Activated CD8-positive, alpha-beta memory T cell treated with anti-CD3 and anti-CD28 coated beads for 4 hours (primary cell): ENCODE measurements at places on chromosomes 13 and 19.

DNA sequence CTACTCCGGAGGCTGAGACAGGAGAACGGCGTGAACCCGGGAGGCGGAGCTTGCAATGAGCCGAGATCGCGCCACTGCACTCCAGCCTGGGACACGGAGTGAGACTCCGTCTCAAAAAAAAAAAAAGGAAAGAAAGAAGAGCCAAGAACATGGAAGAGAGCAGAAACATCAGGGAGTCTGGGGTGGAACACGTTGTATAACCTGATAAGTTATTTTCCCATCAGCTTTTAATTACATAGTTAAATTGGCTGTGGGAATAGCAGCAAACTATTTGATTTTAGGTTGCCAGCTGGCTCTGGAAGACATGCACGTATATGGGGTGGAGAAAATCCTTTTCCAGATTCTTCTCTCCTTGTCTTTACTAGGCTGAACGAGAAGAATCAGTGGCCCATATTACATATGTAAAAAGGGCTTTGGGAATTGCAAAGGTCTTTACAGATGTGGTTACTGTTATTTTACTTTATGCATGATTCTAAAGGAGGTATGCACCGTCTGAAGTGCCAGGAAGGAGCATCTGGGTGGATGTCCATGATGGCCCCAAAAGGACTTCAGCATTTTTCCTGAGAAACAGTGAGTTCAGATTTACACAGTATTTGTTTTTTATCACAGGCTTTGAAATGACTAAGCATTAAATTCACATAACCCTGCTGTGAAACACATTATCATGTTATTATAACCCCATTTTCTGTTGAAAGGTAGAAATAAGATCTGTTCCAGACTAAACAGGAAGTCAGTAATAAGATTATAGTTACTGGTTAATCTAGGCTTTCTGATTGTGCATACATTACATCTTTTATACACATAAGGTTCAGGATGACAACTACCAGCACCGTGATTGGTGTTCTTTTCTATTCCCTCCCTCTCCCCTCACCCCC lies 4.6 kb upstream of the NAA16 start:
- DNase-seq: no peak

DNA sequence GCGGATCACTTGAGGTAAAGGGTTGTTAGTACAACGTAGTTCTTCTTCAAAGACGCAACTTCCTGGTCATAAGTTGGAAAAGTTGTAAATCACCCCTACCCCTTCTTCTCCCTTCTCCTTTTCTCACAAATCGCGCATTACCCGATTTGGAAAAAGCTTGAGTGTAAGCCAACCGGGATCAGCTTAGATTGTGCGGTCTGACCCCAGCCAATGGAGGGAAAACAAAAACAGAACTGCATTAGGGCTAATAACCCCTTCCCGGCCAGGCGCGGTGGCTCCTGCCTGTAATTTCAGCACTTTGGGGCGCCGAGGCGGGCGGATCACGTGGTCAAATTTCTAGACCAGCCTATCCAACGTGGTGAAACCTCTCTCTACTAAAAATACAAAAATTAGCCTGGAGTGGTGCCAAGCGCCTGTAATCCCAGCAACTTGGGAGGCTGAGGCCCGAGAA lies 806 bp downstream of the ZNF90 start:
- DNase-seq: no peak

DNA sequence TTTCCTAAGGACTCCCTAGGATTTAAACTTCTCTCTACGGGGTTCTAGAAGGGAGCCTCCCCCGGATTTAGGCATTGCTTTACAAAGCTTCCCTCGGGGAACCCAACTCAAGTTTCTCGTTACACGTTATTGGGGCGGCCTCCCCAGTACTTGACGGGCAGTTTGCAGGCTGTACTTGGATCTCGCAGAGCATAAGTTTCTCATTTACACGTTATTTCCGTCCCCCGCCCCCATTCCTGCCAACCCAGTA lies 584 bp downstream of the SMG9 start:
- no peak for DNase-seq

DNA sequence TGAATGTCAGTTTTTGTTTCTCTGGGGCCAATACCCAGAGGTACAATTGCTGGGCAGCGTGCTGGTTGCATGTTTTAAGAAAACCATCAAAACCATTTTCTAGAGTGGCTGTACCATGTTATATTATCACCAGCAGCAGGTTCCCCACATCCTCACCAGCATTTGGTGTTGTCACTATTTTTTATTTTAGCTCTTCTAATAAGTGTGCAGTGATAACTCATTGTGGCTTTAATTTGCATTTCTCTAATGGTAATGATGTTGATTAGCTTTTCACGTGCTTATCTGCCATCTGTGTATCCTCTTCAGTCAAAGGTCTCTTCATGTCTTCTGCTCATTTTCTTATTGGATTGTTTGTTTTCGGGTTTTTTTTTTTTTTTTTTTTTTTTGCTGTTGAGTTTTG lies 21.9 kb downstream of the PAK4 start:
- DNase-seq: no peak

GRCh38 chr13:35086667-35087066 lies 144.6 kb downstream of the NBEA start:
- no peak for DNase-seq

- no peak for DNase-seq
Observed at GRCh38 chr19:8041531-8041931, 11.0 kb upstream of the CCL25 start.

DNA sequence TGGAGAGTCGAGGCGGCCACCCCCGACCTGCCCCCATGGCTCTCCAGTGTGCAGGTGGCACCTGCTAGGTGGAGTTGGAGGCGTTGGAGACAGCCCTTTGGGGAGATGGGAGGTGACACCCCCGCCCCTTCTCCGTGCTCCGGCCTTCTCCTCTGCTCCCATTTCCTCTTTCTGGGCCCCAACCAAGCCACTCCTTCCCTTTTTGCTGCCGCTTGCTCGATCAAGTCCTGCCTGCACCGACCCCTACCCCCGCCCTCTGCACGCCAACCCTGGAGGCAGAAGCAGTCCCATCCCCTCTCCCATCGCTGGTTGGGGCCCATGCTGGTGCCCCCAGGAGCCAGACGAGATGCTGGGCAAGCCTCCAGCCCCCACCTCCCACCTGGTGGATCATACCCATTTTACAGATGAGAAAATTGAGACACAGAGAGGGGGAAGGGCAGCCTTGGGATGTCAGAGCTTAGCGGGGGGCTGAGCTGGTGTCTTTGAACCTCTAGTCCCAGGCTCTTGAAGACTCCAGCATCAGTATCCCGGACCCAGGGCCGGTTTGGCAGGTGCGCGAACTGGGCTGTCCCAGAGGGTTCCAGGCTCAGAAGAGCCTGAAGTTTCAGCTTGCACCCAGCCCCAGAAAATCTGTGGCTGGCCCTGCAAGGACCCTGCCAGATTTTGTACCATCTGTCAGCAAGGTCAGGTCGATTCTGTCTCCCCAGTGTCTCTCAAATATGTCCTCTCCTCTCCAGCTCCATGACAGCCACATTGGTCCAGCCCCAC lies 10.3 kb downstream of the GNA15 start:
- DNase-seq: no peak

DNA sequence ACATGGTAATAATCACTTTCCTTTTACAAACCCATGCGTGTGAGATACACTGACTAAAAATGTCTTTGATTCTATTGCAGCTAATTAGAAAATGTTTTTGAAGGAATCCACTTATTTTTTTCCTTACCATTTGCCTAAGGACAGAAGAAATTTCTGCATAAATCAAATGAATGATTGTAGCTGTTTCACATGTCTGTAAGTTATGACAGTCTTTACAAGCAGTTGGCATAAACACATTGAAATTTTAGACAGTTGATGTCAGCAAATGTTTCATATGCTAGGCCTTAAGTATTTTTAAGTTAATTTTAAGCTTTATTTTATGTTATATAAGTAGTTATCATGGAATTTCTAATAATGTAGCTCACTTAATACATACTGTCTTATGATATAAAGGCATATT lies 598.4 kb upstream of the SLITRK6 start:
- DNase-seq: no peak

DNA sequence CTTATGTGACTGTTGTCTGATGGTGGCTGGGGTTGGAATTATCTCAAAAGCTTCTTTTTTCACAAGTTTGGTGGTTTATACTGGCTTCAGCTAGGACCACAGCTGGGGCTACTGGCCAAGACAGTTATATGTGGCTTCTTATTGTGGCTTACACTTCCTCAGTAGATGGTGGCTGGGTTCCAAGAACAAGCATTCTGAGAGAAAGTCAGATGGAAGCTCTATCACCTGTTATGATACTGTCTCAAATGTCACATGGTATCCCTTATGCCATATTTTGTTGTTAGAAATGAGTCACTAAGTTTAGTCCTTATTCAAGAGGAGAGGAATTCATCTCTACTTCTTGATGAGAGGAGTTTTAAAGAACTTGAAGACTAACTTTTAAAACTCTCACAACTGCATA lies 41.6 kb downstream of the NDFIP2 start:
- DNase-seq: no peak

- DNase-seq: peak; percentile 47
Observed at GRCh38 chr13:49585220-49586157, at the start of gene RCBTB1. Gene RCBTB1 (minus strand): TSS chr13:49585558. CDS start chr13:49567279, 18,279 bp downstream.

GRCh38 chr19:3270902-3271301 lies 46.4 kb downstream of the CELF5 start:
- DNase-seq: peak; percentile 42

DNA sequence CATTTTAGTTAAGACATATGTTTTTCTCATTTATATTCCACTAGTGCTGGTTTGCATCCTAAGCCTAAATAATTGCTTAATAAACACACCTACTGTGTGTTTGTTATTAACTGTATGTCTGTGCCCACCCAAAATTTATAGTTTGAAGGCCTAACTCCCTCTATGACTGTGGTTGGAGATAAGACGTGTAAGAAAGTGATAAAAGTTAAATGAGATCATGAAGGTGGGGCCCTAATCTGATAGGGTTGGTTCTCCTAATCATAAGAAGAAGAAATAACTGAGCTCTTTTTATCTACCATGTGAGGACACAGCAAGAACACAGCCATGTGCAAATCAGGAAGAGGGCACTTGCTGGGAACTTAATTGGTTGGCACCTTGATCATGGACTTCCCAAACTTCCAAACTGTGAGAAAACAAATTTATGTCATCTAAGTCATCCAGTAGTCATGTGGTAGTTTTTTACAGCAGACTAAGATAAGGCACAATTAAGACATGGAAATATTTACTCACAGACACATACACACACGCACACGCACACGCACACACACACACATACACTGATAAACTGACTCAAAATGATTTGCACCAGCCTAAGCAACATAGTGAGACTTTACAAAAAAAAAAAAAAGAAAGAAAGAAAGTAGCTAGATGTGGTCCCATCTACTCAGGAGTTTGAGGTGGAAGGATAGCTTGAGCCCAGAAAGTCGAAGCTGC lies 662.1 kb downstream of the PCDH9 start:
- no peak for DNase-seq

DNA sequence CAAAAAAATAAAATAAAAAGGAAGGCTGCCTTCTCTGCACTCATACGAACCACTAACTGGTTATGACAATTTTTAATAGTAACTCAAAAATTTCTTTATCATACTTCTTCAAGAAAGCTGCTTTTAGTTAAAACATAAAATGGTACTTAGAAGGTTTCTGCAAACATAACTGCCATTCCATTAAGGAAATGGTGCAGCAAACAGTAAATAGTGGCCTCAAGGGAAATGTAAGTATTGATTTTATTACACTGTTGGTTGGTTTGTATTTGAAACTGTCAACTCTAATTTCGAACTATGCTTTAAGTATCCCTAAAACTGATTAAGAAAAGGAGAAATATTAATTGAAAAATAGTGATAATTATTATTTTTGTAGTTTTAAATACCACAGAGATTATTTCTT lies 278.0 kb downstream of the DACH1 start:
- no peak for DNase-seq

- no peak for DNase-seq
Observed at GRCh38 chr13:48493066-48493765, 39.7 kb downstream of the RCBTB2 start.

GRCh38 chr19:30144802-30145201 lies 202.8 kb downstream of the URI1 start:
- no peak for DNase-seq

- DNase-seq: no peak
Observed at GRCh38 chr19:1025960-1026782, at the start of gene CNN2. Gene CNN2 (plus strand): TSS chr19:1026608. CDS start chr19:1026662, 54 bp downstream.

- no peak for DNase-seq
Observed at GRCh38 chr13:59663707-59664106, 500.0 kb downstream of the DIAPH3 start.

DNA sequence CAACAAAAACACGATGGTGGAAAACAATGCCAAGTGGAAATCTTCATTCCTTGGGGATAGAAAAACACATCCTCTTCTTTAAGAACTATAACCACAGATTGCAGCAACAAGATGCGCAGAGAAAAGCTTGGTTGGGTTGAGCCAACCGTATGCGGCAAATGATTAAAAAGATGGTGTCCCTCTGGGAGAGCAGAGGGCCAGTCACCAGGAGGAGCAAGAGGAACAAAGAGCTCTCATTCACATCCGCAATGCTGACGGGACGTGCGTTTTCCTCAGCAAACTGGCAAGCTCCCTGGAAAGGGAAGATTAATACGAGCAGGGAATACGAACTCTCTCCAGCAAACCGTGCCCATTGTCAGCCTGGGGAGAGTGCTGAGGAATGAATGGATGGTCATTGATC lies 141.6 kb downstream of the KATNAL1 start:
- DNase-seq: no peak

DNA sequence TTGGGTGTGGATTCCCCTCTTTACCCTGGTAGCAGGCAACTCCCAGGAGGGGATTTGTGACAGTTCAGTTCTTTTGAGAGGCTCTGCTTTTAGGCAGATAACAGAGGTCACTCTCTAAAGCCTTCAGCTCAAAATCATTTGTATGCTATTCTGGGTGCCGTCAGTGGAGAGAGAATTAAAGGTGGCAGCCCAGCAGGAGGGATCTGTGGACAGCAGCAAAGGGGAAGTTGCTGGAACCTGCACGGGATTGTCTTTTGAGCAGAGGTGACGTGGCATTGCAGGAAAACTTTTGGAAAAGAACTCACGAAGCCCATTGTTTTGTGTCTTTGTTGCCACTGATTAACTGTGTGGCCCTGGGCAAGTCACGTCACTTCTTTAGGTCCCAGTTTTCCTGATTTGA lies 62.4 kb upstream of the C1QTNF9 start:
- DNase-seq: no peak

DNA sequence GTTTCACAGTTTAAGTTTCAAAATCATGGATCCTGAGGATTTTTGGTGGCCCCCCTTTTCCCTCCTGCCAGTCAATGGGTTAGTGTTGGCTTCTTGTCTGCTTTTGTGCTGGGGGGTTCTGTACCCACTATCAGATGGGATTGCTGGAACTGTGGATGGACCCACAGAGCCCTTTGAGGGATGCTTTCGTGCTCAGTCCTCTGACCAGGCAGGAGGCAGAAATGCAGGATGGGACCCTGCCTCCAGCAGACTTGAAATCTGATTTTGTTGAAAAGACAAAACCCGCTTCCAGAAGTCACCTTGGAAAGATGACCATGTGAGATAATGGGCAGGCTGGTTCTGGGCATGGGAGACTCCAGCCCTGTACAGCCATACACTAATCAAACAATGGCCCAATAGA lies 408.9 kb downstream of the ZNF536 start:
- DNase-seq: no peak

GRCh38 chr19:29491491-29491890 lies 34.3 kb upstream of the VSTM2B start:
- no peak for DNase-seq
